Kidney glomerular epithelial cell (primary cell): ENCODE measurements at places on chromosomes 11 and 22.

GRCh38 chr11:35009944-35010342 is 93.5 kb downstream of the PDHX start:
- DNase-seq: no peak

- DNase-seq: no peak
Observed at GRCh38 chr11:33182246-33182878, 21.1 kb upstream of the CSTF3 start.

DNA sequence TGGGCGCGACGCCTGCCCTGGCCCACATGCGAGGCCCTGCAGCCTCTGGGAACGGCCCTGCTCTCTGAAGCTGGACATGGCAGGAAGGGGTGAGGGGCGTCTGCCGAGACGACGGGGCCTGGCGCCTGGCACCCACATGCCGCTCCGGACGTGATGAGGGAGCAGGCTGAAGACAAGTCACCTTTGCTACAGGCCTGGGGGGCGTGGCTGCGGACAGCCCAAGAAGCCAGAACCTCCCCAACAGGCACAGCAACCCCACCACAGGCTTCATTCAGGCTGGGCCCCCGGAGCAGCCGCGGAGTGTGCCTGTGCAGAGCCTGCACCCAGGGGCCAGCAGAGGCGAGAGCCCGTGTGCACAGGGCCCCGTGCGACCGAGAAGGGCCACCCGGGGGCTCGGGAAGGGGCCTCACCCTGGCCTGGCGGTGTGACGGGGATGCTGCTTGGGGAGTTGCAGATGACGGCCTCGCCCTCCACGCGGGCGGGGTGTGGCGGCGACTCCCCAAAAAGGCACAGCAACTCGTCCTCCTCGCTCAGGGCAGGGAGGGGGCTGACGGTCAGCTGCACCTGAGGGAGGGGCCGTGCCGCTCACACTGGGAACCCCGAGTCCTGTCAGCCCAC is 16.6 kb upstream of the MAPK11 start:
- no peak for DNase-seq

DNA sequence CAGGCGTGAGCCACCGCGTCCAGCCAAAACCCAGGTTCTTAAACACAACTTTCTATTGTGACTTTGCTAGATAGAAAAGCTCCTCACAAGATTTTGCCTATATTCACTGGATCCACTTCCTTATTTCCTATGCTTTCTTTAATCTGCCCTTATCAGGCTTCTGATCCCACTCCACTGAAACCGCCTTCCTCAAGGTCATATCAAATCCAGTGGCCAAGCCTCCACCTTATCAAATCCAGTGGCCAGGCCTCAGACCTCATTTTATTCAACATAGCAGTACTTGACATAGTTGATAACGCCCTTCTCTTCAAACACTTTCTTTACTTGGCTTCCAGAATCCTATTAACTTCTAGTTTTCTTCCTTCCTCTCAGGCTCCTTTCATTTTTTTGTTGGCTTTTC is 29.5 kb downstream of the DIXDC1 start:
- DNase-seq: no peak
